CD4-positive, alpha-beta memory T cell (primary cell): ENCODE measurements at places on chromosomes 2 and 18. TPM values are rescaled to one million over a fixed set of nuclear protein-coding genes. Genes with fewer than 3 reads are reported as not detected.

The ZFP36L2 gene
- 464 TPM for total RNA-seq

The FEV gene
- not detected for total RNA-seq

The ATG4B gene
- 87.7 TPM for total RNA-seq

The RAB6C gene
- not detected for total RNA-seq

The PLCD4 gene
- total RNA-seq, result 0.30 TPM

The CAVIN2 gene
- total RNA-seq, result not detected

The FRZB gene
- total RNA-seq, result not detected

The ERCC3 gene
- total RNA-seq, result 59.2 TPM

The NAT8 gene
- total RNA-seq, result not detected

The DSC2 gene
- not detected for total RNA-seq

The OXER1 gene
- not detected for total RNA-seq

The IL37 gene
- total RNA-seq, result not detected

The SLC9A4 gene
- 0.08 TPM for total RNA-seq

The PDE1A gene
- not detected for total RNA-seq

The LRRC30 gene
- not detected for total RNA-seq

The PIAS2 gene
- 36.2 TPM for total RNA-seq

The ACVR2A gene
- 20.7 TPM for total RNA-seq

The ZCCHC2 gene
- 51.7 TPM for total RNA-seq

The GKN1 gene
- not detected for total RNA-seq

The DCAF17 gene
- total RNA-seq, result 26.6 TPM
